CD4-positive, alpha-beta T cell treated with Interleukin-17A for 1 hour (primary cell): ENCODE measurements at places on chromosomes 12 and 14.
A peak's percentile ranks its signal among the peaks of the same experiment; 100 is the strongest.

GRCh38 chr12:55850401-55850800 lies 7.7 kb upstream of the MMP19 start:
- DNase-seq, result no peak

GRCh38 chr14:55846826-55847446 lies 266.9 kb downstream of the KTN1 start:
- no peak for DNase-seq

DNA sequence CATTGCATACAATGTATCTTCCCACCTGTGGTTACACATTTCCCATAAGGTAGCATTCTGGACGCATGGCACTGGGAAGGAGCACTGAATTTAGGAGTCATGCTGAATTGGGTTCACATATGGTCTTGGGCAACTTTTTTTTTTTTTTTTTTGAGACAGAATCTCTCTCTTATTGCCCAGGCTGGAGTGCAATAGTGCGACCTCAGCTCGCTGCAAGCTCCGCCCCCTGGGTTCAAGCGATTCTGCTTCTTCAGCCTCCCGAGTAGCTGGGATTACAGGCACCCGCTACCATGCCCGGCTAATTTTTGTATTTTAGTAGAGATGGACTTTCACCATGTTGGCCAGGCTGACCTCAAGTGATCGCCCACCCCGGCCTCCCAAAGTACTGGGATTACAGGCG lies 13.3 kb downstream of the DIP2B start:
- DNase-seq, result no peak

- no peak for DNase-seq
Observed at GRCh38 chr14:24181371-24182077, 7.1 kb downstream of the IPO4 start.

- DNase-seq, result no peak
Observed at GRCh38 chr12:24172031-24172772, 222.7 kb upstream of the SOX5 start.

GRCh38 chr12:121224591-121224990 lies 14.7 kb downstream of the P2RX4 start:
- peak; percentile 61 for DNase-seq

- DNase-seq, result no peak
Observed at GRCh38 chr12:2108975-2109671, 56.3 kb downstream of the CACNA1C start.

DNA sequence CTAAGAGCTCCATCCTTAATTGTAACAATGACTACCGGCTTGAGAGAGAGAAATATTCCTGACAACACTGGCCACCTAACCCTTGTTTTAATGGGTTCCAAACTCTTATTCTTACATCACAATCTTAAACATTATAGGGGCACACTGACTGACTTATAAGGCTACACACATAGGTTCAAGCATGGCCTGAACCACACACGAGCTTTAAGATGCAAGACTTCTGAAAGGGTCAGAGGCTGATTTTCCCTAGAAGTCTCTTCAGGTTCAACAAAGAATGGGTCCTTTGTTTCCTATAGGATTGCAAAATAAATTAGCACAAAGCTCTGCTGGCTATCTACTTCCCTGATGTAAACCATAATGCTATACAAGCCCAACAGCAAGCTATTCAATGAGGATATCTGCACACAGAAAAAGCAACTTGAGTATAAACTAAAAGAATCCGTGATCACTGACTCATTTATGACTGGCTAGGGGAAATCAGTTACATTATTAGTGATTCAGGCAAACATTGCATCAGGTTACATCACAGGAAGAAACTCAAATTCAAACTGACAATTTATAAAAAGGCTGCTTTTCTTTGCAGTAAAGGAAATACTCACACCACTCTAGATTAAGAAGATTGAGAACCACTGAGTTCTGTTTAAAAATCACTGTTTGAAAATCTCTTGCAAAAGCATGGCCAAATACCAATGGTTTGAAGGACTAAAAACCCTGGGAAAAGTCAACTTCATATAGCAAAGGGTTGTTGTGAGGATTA lies 8.5 kb downstream of the BTG1 start:
- peak; percentile 41 for DNase-seq

DNA sequence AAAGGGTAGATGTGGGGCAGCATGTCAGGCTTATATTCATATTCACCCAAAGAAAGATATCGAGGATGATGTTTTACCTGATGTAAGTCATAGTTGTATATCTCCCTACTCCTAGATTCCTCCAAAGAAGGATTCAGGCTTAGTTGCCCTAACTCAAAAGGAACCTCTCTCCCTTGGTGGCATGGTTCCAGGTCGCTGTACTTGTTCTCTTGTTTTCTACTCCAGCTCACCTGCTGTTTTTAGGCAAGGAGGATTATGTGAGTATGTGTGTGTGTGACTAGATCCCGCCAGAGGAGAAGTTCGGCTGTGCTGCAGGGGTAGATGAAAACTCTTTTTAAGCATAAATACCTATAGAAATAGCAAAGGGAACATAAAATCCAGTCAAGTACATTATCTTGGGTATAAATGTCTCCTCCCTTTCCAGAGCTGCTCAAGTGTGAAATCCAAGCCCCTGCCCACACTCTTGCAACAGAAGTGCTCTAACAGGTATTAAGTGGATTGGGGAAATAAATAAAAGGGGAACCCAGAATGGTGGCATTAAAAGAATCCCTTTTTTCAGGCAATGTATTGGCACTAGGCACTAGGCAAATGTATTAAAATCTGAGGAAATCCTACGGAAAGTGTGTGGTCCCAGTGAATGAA lies 375.7 kb downstream of the ZFP36L1 start:
- DNase-seq, result no peak

- DNase-seq, result no peak
Observed at GRCh38 chr12:125015680-125016310, 22.4 kb downstream of the BRI3BP start.

DNA sequence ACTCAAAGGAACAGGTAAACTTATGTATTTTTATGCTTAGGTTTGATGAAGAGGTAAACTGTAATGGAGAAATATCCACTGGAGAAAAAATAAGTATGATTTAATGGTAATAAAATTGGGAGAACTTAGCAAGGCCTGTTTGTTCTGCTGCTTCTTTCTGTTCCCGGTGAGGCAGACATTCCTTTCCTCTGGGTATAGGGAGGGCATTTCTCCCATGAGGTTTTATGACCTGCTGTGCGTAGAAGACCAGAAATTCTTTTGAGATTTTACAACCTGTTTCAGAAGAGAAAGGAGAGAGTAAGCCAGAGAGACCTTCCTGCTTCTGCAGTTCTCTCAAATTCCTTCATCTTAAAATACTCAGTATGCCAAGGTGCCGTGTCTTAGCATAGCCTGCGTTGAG lies 139.4 kb upstream of the RMST start:
- DNase-seq, result no peak

DNA sequence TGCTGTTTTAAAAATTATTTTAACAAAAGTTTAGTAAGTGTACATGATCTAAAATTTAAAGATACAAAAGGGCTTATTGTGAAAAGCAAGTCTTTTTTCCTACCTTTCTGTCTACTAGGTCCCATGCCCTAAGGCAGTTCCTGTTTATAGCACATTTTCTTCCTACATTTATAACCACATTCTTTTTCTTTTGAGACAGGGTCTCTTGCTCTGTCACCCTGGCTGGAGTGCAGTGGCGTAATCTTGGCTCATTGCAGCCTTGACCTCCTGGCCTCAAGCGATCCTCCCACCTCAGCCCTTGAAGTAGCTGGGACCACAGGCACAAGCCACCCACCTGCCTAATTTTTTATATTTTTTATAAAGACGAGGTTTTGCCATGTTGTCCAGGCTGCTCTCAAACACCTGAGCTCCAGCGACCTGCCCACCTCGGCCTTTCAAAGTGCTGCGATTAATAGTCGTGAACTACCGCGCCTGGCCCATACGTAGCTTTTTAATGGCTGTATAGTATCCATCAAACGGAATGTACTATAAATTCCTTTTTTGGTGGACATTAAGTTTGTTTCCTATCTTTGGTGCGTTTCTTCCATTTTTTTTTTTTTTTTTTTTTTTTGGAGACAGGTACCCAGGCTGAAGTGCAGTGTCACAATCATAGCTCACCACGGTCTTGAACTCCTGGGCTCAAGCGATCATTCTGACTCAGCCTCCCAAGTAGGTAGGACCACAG lies 20.9 kb downstream of the FRS2 start:
- no peak for DNase-seq

GRCh38 chr12:124867401-124867930 lies 3.8 kb upstream of the SCARB1 start:
- no peak for DNase-seq

- DNase-seq, result no peak
Observed at GRCh38 chr12:111448266-111448830, 42.6 kb downstream of the SH2B3 start.

DNA sequence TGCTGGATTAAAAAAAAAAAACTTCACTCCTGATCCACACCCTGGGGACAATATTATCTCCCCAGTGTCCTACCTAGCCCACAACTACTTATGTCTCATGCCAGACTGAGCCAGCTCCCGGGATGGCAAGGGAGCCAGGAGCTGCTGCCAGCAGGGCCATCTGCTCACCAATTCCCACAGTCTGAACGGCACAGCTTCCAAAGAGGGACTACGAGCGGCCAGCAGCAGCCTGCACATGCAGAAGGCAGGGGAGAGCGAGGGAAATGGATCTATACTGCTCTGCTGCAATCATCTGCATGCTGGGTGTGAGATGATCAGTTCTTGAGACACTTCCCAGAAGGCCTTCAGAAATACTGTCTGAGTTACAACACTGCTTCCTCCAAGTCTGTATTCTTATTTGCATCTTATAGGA lies 11.1 kb downstream of the SSH1 start:
- DNase-seq, result no peak

- DNase-seq, result no peak
Observed at GRCh38 chr14:33430414-33431035, 491.8 kb downstream of the NPAS3 start.

DNA sequence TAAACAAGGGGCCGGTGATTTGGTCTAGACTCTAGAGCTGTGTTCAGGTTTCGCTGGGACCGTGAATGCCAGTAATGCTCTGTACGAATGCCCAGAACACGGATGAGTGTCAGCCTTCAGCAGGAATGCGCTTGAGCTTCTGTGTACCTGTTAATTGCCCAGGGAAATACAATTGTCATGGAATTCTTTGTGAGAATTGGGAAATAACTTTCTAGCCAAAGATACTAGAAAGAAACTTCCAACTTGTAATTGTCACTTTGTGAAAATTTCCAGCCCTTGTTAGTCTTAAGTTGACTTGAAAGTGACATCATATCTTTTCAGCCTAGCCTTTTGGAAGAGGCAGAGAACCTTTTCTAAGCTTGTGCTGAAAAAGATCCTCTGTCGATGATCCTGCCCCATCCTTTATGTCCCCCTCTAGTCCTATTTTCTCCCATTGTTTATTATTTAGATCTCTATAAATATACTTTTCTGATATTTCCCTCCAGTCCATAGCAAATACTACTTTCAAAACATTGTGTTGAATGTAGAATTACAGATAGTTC lies 2.7 kb downstream of the CHST11 start:
- DNase-seq, result no peak

- no peak for DNase-seq
Observed at GRCh38 chr12:57811028-57811755, 7.3 kb downstream of the AVIL start.

GRCh38 chr14:32078023-32078857 lies 1.1 kb downstream of the ARHGAP5 start:
- DNase-seq, result peak; percentile 42

GRCh38 chr12:76158518-76159321 lies 74.2 kb upstream of the NAP1L1 start:
- DNase-seq, result peak; percentile 71

- DNase-seq, result no peak
Observed at GRCh38 chr12:95074766-95075165, 1.3 kb upstream of the NR2C1 start.

- no peak for DNase-seq
Observed at GRCh38 chr14:91464615-91465205, 45.4 kb downstream of the PPP4R3A start.

- no peak for DNase-seq
Observed at GRCh38 chr14:94679106-94679810, 67.1 kb downstream of the SERPINA3 start.

- DNase-seq, result no peak
Observed at GRCh38 chr12:12004524-12004923, 66.2 kb upstream of the BCL2L14 start.

- no peak for DNase-seq
Observed at GRCh38 chr12:76915361-76916169, 36.7 kb upstream of the CSRP2 start.

- no peak for DNase-seq
Observed at GRCh38 chr12:24803430-24804245, 145.3 kb downstream of the BCAT1 start.

- no peak for DNase-seq
Observed at GRCh38 chr12:28104316-28104715, 85.9 kb upstream of the CCDC91 start.

DNA sequence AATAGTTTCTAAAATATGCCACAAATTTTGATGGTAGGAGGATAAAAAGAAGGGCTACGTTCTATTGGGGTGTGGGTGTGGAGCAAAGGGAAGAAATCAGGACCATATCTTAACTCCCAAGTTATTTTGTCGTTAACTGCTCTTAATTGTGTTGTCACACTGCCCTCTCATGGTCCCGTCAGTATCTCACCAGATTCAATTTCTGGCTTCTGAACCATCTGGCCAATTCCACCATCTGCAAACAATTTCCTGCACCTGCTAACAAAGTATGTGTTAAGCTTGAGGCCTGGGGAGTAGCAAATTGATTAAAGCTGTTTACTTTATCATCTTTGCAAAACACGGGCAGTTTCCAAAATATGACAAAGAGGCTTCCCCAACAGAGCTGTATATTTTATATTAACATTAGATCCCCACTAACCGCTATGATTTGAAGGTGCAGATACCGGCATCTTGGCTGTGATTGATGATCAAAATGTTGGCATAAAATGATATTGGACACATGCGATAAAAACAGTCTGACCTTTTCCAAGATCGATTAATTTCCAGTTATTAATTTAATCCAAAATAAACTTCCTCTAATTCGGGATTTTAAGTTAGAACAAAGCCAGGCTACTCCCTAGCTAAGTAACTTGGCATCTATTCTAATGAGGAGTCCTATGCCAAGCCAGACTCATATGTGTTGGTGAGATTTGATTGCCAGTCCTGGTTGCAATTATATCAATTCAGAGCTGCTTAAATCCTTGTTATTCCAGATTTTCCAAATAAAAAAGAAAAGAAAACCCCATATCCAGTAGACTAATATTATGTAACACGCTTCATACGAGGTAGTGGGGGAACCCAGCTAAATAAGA lies 6.9 kb upstream of the DNM1L start:
- peak; percentile 12 for DNase-seq

- DNase-seq, result no peak
Observed at GRCh38 chr14:76985540-76986230, 42.8 kb downstream of the IRF2BPL start.

DNA sequence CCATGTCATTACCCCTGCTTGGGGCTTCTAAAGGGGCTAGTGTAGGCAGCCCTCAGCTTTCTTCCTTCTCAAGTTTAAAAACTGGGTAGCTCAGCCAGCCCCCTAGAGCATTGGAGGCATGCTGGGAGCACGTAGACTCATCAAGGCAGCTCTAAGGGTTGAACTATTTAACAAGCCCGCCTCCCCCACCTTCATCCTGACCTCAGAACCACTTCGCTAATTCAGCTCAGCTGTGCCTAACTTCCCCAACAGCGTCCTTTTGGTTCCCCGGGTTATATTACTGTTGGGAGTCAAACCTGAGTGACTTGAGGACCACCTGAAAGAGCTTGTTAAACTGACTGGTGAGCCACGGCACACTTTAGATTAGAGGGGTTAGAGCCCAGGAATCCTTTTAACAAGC lies 30.1 kb downstream of the MAX start:
- no peak for DNase-seq
